ENCODE measurements at places on chromosomes 11 and 22. TPM values are rescaled to one million over a fixed set of nuclear protein-coding genes. Genes with fewer than 3 reads are reported as not detected.

NEAT1 gene
- 1,222 TPM for total RNA-seq

NAV2 gene
- total RNA-seq: 0.53 TPM

SERPING1 gene
- 0.55 TPM for total RNA-seq

- no peak for DNase-seq
Measured at GRCh38 chr22:36324414-36324813, 63.4 kb downstream of the MYH9 start.

GRCh38 chr11:8719721-8720120 is 37.1 kb downstream of the RPL27A start:
- DNase-seq: no peak

DNA sequence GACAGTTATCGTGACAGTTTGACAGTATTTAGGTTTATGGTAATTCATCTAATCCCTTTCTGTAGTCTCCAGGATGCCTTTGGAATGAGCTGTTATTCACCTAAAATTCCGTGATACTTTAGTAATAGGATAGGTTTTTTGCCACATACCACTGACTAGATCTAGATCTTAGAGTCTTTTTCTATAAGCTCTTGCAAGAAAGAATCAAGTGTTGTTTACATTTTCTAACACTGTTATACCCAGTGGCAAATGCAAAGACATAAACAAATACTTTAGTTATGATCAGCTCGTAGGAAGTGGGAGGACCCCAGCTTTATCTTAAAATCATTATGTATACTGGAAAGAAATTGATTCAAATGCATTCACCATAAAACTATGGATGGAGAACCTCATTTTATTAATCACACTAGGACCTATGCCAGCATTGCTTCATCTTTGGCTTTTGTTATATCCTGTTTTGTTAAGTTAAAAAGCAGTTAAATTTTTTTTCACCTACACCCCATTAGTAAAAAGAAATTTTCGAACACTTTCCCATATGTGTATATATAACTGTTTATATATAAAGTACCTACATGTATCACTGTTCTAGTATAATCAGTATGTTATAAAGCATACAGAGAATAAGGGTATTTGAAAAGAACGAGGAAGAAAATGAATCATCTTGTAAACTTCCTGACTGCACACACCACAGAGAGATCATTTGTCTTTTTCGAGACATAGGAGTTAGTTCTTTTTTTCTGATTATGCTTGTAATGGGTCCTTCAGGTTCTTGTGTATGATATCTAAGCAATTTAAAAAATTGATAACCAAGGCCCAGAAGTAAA is 60.9 kb downstream of the PDHX start:
- no peak for DNase-seq

DNA sequence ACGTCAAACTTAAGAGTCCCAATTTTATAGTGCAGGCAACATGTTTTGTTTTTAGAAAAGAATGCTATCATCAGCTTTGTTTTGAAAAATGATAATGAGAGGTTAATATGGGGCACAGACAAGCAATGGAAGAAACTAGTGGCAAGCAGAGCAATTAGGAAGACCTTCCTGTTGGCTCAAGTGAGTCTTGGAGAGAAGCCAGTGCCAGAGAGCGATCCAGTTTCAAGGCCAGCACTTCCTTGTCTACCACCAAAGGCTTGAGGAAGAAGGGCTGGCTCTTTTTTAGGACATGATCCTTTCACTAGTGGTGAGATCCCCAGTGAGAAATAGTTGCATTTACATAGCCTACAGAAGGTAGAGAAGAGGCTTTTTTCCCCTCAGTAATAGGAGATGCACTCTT is 1340.7 kb downstream of the LRRC4C start:
- DNase-seq: no peak

DNA sequence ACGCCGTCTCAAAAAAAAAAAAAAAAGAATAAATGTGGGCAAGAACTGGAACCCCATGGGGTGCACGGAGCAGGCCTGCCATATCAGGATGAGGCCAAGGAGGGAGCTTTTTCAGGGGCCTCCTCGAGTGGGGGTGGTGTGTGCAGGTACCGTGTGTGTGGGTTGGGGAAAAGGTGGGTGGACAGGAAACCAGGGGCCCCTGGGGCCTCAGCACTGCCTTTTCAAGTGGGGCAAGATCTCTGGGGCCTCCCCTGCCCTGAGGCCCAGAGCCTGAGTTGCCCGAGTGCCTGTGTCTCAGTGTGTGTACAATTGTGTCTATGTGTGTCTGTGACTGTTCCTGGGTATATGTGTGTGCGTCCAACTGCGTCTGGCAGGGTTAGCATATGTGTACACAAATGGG is 23.8 kb downstream of the TEF start:
- no peak for DNase-seq

DNA sequence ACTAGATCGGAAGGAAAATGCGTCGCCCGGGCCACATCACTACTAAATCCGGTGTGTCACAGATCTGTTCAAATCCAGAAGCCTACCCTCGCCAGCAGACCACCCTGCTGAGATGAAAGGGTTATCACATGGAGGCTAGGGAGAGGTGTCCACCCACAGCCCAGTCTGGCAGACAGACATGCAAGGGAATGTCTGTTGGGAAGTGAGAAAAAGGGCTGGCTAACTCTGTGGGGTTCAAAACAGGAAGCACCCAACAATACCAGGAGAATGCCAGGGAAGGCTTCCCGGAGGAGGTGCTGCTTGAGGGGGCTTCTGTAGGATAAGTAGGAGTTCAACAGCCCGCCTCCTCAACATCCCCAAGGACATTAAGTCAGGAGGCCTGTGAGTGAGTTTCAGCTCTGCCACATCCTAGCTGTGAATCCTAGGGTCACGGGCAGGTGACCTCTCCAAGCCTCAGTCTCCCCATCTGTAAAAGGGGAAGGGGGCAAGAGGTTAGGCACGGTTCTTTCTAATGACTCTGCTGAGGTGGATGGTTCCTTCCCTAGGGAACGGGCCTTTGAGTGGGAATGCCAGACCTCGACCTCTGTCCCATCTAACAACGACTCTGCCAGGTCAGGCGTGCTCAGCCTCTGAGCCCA is 1.1 kb downstream of the TPST2 start:
- DNase-seq: no peak

DNA sequence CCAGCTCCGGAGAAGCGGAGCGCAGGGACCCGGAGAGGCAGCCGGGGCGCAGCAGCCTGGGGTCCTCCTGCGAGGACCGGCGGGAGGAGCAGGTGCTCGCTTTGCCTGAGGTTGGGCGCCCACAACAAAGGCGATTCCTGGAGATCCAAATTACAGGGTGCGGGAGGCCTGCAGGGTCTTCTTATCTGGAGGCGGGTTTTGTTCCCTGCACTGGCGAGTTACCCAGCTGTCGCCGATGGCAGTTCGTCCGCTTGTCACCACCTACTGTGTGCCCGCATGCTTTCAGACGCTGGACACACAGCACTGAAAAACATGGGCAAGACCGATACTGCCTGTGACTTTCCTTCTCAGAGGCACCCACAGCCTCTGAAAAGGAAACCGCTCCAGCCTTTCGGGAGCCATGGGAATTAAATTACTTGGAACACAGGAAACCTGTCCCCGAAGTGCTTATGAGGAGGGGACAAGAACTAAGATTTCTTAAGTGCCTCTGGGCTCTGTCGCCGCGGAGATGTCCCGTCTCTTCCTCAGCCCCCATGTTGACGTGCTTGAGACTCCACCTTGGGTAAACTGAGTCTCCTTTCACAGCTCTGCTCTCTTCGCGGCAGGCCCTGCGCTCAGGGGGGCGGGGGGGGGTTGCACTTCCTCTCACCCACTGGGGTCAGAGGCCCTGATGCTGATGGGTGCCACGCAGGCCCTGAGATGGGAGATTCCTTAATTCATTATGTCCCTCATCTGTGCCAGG is 1.3 kb upstream of the ZFTA start:
- no peak for DNase-seq

GRCh38 chr11:126467046-126467370 is 111.5 kb downstream of the ST3GAL4 start:
- no peak for DNase-seq

GRCh38 chr11:27408246-27408800 is 45.3 kb upstream of the CCDC34 start:
- DNase-seq: no peak

- no peak for DNase-seq
Measured at GRCh38 chr11:134519390-134519750, 107.3 kb upstream of the B3GAT1 start.

- DNase-seq: no peak
Measured at GRCh38 chr11:69035150-69035945, 13.4 kb upstream of the TPCN2 start.

DNA sequence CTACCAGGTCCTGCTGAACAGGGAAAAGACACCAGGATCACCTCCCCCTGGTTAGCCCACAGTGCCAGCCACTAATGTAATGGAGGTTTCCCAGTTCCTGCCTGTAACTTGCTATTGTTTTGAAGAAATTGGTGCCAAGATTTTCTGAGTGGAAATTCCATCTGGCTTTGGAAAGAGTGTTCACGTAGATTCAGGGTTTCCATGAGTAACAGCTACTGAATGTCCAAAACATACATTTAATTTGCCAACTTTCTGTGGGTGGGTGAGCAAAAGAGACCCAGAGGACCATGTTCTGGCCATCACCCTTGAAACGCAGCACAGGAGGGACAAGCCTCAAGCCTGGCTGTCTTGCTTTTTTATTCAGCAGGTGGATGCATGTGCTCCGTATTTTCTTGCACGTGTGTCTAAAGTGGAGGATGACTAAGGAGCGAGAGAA is 8.8 kb upstream of the DKK3 start:
- no peak for DNase-seq

DNA sequence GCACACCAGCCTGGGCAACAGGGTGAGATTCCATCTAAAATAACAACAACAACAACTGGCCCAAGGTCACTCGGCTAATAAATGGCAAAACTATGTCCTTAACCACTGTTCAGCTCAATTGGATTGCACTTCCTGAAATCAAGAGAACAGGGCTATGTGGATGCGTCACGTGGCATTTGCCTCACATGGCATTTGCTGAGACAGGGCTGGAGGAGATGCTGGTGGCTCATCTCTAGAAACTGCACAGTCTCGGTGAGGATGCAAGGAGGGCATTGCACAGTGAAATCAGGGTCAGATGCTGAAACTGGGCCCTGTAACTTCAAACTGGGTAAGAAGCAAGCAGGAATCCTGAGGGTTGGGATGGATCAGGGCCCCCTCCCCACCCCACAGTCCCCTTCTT is 171.9 kb downstream of the BUD13 start:
- DNase-seq: no peak

DNA sequence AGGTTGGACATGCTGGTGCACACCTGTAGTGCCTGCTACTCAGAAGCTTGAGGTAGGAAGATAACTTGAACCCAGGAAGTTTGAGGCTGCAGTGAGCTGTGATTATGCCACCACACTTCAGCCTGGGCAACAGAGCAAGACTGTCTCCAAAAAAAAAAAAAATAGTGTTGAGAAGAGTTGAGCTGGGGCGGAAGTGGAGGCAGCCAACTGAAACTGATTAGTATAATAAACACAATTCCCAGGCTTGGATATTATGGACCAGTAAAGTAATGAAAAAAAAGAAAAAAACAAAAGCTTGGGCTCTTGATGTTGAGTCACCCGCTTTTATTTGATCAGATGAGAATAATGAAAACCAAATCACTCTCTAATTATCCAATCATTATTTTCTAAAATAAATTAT is 21.0 kb downstream of the LDLRAD3 start:
- no peak for DNase-seq

- no peak for DNase-seq
Measured at GRCh38 chr11:102868339-102868738, 6.4 kb downstream of the MMP12 start.

GRCh38 chr11:122253589-122254231 is 137.7 kb upstream of the BLID start:
- DNase-seq: no peak

- DNase-seq: no peak
Measured at GRCh38 chr22:32754413-32755041, 47.0 kb upstream of the TIMP3 start.

- DNase-seq: no peak
Measured at GRCh38 chr11:121106812-121107211, 5.8 kb downstream of the TECTA start.

- peak; percentile 15 for DNase-seq
Measured at GRCh38 chr22:44459041-44459440, 39.0 kb downstream of the RTL6 start.

DNA sequence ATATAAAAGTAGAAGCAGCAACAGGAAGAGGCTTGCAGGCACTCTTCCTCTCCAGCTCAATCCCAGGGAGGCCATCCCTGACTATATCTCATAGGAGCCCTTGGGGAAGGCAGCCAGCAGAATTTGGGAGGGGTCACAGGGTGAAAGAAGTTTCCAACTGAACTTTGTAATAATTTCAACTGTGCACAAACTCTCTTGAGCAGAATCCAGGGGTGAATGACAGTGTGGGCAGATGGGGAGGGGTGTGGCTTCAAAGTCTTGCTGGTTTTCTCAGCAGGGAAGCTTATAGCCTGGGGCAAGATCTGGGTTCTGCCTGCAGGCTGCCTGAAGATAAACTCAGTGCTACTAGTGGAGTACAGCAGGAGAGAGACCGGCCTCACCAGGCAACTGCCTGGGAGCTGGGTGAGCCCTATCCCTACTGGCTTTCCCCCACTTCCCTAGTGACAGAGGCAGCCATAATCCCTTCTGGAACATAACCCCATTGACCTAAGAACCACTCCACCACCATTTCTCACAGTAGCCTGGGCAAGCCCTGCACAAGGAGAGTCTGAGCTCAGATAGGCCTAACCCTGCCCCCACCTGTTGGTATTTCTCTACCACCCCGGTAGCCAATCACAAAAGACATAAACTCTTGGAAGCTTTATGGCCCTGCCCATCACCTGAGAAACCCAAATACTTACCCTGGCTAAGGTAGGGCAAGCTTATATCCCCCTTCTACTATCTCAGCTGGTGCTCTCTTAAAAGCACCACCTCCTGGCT is 17.8 kb upstream of the TTC12 start:
- no peak for DNase-seq

DNA sequence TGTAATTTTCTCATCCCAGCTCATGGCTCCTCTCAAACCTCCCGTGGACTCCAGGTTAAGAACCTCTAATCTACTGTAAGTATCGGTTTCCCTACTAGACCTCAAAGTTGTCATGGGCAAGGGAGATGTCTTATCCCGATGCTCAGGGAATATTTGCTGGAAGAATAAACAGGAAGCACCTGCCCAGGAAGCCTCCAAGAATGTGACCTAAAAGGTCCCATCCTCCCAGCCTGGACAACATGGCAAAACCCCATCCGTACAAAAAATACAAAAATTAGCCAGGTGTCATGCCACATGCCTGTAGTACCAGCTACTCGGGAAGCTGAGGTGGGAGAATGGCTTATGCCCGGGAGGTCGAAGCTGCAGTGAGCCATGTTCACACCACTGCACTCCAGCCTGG is 62.4 kb downstream of the APOL1 start:
- no peak for DNase-seq

DNA sequence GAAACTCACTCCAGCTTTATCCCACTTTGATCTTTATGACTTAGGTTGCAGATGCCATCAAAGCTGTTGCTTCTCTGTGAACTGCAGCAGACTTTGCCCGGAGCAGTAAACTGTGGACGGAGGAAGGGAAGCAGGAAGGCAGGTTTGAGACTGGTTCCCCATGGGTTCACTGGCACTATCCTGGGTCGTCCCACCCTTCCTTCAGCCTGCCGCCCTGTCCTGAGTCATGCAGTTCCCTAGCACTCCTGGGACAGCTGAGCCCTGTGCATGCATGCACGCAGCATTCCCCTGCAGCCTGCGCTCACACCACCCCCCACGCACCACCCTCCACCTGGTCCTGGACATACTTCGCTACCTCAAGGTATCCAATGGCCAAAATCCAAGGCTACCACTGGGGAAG is 23.5 kb upstream of the P2RY2 start:
- DNase-seq: no peak

GRCh38 chr11:14725150-14725549 is 81.5 kb downstream of the PDE3B start:
- no peak for DNase-seq
